ENCODE measurements at places on chromosomes 5 and 9. TPM values are rescaled to one million over a fixed set of nuclear protein-coding genes. Genes with fewer than 3 reads are reported as not detected.

DNA sequence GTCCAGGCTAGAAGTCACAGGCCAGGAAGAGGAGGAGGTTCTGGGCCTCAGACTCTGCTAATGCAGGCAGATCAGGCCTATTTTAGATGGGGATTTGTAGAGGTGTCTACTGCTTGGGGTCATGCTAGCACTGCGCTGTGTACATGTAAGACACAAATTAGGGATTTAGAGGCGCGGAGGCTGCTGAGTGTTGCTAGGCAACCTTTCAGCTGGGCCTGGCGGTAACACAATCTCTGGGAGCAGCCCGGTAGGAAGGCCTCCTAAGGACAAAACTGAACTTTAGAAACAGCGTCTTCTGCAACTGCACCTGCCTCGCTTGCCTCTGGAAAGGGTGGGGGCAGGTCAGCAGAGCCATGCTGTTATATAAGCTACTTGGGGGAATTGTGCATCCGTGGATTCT is 147.9 kb downstream of the MACROH2A1 start:
- H3K4me3 ChIP-seq: no peak overlapping the region
- no peaks in the 10 kb centered on the region for H3K36me3 ChIP-seq
- DNase-seq: no peak
- no peak overlapping the region for H3K27ac ChIP-seq
- no peaks in the 10 kb centered on the region for H3K4me1 ChIP-seq

Gene C5orf52
- not detected for total RNA-seq

Gene FOXI1
- total RNA-seq: not detected

Gene ALDH1A1
- total RNA-seq: 3.0 TPM

Gene SHROOM1
- total RNA-seq: 5.4 TPM

- no peak overlapping the region for H3K4me3 ChIP-seq
- no peak for DNase-seq
- H3K36me3 ChIP-seq: no peaks in the 10 kb centered on the region
- no peak overlapping the region for H3K27ac ChIP-seq
Observed at GRCh38 chr5:57277085-57277484, 103.2 kb downstream of the GPBP1 start.

- DNase-seq: no peak
- no peaks in the 10 kb centered on the region for H3K4me1 ChIP-seq
- H3K27ac ChIP-seq: no peak within 1 kb of the TSS
- no peaks in the 10 kb centered on the region for H3K27me3 ChIP-seq
- no peak within 1 kb of the TSS for H3K4me3 ChIP-seq
Observed at GRCh38 chr5:132257131-132258101, at the start of gene PDLIM4. Gene PDLIM4, plus strand, starts transcription at chr5:132257696. Its CDS starts 39 bp downstream, at chr5:132257735.

Gene HACD4
- 13.4 TPM for total RNA-seq

- H3K36me3 ChIP-seq: no peaks in the 10 kb centered on the region
- no peak overlapping the region for H3K4me3 ChIP-seq
- no peaks in the 10 kb centered on the region for H3K4me1 ChIP-seq
- no peak overlapping the region for H3K27ac ChIP-seq
- no peaks in the 10 kb centered on the region for H3K27me3 ChIP-seq
Observed at GRCh38 chr5:153136910-153137614, 353.4 kb upstream of the GRIA1 start.

Gene CFAP90
- not detected for total RNA-seq

Gene FOXD4
- not detected for total RNA-seq

DNA sequence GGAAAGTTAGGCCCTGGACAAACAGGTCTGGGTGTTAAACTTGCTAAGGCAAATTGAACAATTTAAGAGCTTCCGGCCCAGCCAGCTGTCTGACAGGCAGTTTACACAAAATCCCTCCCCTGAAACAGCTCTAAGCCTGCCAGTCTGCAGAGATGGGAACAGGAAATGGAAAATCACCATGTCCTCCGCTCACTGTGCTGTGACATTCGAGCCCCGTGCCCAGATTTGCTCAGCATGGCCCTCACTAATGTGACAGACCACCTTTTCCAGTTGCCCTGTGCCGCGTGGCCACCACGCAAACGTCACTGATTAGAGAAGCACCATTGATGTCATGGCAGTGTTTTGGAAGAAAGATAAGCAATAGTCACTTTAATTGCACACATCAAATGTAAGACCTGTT is 41.0 kb downstream of the CCNJL start:
- H3K27ac ChIP-seq: no peak overlapping the region
- H3K4me1 ChIP-seq: no peaks in the 10 kb centered on the region
- no peaks in the 10 kb centered on the region for H3K36me3 ChIP-seq

DNA sequence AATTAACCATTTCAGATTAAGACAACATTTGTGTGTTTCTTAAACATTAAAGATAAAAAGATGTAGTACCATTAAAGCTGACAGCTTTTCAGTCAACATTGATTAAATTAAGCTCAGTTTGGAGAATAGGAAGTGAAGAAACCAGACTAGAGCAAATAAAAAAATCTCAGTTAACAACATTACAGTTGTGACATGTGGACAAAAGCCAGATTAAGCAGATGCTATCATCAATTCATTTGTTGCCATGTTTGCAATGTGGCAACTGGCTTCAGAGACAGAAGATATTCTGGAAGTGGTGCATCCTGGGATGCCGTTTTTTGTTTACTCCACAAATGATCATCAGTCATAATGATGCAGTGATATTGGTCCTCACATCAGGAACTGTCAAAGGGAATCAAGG is 70.3 kb upstream of the CNTLN start:
- no peaks in the 10 kb centered on the region for H3K27me3 ChIP-seq
- no peak for DNase-seq
- H3K4me3 ChIP-seq: no peak overlapping the region
- H3K4me1 ChIP-seq: no peaks in the 10 kb centered on the region

Gene ENTREP1
- total RNA-seq: not detected

- no peak overlapping the region for H3K27ac ChIP-seq
- peak; percentile 18 for DNase-seq
- H3K4me3 ChIP-seq: no peak overlapping the region
Observed at GRCh38 chr9:7844242-7844641, 44.7 kb upstream of the DMAC1 start.

- no peaks in the 10 kb centered on the region for H3K4me1 ChIP-seq
- DNase-seq: no peak
- H3K27me3 ChIP-seq: no peaks in the 10 kb centered on the region
- H3K36me3 ChIP-seq: no peaks in the 10 kb centered on the region
Observed at GRCh38 chr9:76877961-76878360, 28.0 kb downstream of the PRUNE2 start.

DNA sequence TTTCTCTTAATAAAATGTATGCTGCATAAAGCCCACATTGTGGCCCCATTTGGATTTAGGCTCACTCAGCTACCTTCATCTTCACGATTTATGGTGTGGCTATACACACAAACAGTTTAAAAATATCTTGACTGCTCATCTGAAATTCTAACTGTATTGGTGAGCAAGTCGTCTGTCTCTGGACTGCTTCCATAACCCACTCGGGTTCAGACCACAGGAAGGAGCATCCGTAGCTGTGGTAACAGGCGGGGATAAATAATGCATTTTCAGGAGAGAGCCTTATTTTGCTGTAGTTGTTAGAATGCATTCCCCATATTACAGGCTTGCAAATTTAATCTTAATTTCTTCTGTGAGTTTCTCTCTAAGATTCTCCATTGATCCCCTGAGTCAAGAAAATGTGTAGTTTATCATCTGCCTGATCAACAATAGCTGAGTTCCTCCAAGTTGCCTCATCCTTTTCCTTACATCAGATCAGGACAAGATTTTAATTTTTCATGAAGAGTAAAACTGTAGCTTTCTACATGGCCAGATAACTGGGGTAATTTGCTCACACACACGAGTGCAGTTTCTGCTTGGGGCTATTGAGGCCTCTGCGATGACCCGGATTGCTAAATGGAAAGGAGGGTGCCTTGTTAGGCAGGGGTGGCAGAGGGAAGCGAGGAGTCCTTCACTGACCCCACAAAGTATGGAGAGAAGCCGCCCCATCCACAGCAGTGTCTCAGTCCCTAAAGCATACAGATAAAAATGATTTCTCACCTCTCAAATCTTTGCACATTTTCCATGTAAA is 133.9 kb downstream of the FSTL4 start:
- H3K4me3 ChIP-seq: no peak overlapping the region
- peaks cover 6% of the 10 kb centered on the region for H3K4me1 ChIP-seq
- no peak overlapping the region for H3K27ac ChIP-seq
- DNase-seq: no peak
- H3K36me3 ChIP-seq: no peaks in the 10 kb centered on the region

Gene SARDH
- total RNA-seq: 9.5 TPM

DNA sequence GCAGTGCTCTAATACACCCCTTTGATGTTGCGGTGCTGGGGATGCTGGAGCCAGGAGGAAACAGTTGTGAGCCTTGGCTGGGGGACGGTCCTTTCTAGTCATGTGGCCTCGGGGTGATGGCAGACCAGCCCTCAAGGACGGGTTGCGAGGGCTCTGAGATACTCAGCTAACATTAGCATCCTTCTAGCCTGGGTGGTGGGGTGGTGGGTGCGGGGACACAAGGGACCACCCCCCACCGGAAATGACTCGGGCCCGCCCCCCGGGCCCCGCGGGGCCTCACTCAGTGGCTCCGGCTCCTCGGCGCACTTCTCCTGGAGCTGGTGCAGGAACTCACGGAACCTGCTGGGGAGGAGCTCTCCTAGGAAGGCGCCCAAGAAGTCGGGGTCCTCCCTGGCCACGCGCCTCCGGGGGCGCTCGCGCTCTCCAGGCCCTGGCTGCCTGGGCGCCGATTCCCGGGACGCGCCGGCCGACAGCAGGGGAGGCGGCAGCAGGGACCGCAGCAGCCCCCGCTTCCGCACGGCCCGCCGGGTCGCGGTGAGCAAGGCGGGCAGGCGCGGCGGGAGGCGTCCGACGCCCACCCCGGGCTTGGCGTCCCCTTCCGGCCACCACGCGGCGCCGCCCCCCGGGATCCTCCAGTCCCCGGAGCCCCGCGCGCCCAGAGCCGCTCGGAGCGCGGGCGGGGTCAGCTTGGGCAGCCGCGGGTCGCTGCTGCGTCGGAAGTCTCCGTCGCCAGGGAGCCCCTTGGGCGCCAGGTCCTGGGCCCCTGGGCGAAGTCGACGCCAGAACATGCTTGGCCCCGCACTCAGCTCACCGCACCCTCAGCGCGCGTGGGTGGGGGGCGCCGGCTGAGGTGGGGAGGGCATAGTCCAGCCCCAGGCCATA is 873 bp downstream of the C9orf50 start:
- DNase-seq: no peak
- H3K27me3 ChIP-seq: no peaks in the 10 kb centered on the region
- no peaks in the 10 kb centered on the region for H3K36me3 ChIP-seq
- H3K27ac ChIP-seq: no peak overlapping the region

- H3K36me3 ChIP-seq: no peaks in the 10 kb centered on the region
- no peaks in the 10 kb centered on the region for H3K27me3 ChIP-seq
Observed at GRCh38 chr5:476814-477175, 33.8 kb downstream of the EXOC3 start.

- H3K27me3 ChIP-seq: no peaks in the 10 kb centered on the region
- no peak overlapping the region for H3K4me3 ChIP-seq
- no peak for DNase-seq
Observed at GRCh38 chr5:15026944-15027343, 155.4 kb upstream of the ANKH start.

- no peak overlapping the region for H3K27ac ChIP-seq
- no peak overlapping the region for H3K4me3 ChIP-seq
- peaks cover 16% of the 10 kb centered on the region for H3K4me1 ChIP-seq
- H3K27me3 ChIP-seq: no peaks in the 10 kb centered on the region
Observed at GRCh38 chr5:76175051-76175666, 92.0 kb downstream of the SV2C start.

DNA sequence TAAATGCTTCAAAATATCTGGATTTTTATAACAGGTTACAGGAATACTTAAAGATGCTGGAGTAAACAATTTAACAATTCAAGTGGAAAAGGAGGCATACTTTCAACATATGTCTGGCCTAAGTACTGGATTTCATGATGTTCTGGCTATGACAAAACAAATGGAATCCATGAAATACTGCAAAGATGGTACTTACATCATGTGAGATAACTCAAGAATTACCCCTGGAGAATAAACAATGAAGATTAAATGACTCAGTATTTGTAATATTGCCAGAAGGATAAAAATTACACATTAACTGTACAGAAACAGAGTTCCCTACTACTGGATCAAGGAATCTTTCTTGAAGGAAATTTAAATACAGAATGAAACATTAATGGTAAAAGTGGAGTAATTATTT is 35.6 kb downstream of the SLC30A5 start:
- H3K36me3 ChIP-seq: peaks cover 11% of the 10 kb centered on the region
- no peak overlapping the region for H3K4me3 ChIP-seq

DNA sequence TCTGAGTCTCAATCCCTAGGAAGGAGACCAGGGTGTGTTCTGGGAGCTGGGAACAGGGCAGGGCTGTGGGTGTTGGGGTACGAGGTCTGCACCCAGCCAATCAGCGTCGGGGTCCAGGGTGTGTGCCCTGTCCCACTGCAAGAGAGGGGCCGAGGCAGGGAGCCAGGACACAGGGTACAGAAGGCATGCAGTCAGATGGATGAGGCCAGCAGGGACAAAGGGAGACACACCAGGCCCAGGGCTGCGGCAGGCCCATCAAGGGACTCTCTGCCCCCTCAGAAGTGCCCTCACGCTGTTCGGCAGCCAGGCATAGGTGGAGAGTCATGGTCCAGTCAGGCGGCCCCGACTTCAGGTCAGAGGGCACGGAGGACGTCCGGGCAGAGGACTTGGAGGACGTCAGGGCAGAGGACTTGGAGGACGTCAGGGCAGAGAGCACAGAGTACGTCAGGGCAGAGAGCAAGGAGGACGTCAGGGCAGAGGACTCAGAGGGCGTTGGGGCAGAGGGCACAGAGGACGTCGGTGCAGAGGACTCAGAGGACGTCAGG is 28.8 kb upstream of the ADAMTS2 start:
- no peak overlapping the region for H3K27ac ChIP-seq
- H3K4me3 ChIP-seq: no peak overlapping the region
- no peaks in the 10 kb centered on the region for H3K36me3 ChIP-seq
- H3K27me3 ChIP-seq: no peaks in the 10 kb centered on the region
- no peaks in the 10 kb centered on the region for H3K4me1 ChIP-seq

Gene FAM221B
- not detected for total RNA-seq

DNA sequence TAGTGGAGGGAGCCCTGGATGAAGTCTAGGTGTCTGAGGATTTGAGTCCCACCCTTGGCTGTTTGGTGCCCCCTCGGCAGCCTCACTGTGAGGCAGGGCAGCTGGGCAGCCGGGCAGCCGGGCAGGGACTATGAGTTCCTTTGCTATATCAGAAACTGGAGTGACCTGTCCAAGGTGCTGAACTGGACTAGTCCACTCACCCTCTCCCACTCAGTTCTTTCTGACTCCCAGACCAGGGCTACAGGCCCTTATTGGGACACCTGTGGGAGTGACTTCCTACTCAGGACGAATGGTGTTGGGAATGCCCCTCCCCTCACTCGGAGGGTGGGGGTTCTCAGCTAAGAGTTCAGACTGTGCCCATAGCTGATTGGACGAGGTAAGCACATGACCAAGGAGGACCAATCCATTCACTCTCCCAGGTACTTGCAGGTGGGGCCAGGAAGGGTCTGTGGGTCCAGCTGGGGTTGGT is 34.1 kb upstream of the RAPGEF1 start:
- no peak overlapping the region for H3K4me3 ChIP-seq
- no peaks in the 10 kb centered on the region for H3K36me3 ChIP-seq
- H3K27ac ChIP-seq: no peak overlapping the region
- DNase-seq: no peak
